ENCODE measurements at places on chromosomes 12 and 14.

GRCh38 chr12:18676996-18677588, 60.7 kb downstream of the PLCZ1 start:
- DNase-seq, result no peak

DNA sequence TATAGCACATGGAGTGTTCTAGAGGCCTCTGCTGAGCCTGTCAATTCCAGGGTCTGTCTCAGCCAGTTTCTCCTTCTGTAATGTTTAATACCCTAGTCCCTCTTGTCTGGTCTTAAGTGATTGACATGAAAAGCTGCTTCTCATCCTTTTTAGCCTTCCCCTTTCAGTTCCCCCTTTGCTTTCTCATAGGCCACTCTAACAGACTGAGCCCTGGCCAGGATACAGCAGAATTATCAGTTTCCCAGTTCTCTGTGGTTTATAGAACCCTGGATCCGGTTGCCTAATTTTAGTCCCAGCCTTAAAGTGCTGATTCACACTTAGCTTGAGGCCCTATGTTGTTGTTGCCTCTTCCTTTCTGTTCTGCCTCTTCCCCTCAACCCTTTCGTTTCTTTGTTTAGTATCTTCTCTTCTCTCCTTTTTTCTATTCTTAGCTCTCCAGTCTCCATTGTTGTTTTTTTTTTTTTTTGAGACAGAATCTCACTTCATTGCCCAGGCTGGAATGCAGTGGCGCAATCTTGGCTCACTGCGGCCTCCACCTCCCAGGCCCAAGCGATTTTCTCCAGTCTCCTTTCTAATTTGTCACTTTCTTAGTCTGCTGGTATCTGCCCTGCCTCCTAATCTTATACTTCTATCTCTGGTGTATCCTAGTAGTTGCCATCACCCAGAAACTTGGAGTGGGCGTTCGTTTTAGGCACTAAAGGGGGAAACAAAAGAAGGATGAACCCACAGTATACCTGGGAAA, 2.9 kb upstream of the BIN2 start:
- peak; percentile 51 for DNase-seq

DNA sequence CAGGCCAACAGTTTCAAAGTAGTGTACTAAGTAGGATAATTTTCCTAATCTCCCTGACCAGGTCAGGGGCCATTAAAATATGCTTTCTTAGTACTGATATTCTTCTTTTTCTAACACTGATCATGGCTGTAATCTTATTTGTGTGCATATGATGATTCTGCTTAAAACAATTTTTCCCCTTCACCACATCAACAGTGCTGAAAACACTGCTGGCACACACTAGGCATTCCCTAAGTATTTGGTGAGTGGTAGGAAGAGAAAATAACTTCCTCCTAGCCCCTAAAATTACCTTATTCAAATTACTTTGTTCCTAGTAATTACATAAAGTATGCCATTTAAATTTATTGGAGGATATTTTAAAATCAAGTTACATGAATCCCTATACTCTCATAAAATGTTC, 49.9 kb upstream of the BBS10 start:
- DNase-seq, result no peak

GRCh38 chr14:58239244-58240195, 5.1 kb upstream of the PSMA3 start:
- peak; percentile 55 for DNase-seq

DNA sequence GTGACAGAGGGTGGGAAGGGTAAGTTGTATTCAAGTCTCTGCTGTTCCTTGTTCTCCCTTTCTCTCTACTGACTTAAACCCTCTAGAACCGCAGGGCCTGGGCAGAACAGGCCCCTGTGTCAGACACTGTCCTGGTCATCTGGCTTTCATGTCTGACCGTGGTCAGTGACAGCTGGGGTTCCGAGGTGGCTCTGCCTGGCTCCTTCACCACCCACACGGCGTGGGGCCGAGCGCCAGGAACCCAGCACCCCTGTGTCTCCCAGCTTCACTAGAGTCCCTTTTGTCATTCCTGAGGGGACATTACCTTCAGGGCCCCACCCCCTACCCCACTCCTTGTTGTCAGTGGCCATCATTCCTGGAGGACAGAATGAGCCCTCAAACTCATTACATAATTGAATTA, 168.9 kb downstream of the ADGRD1 start:
- no peak for DNase-seq

GRCh38 chr12:97118796-97119375, 211.8 kb downstream of the NEDD1 start:
- DNase-seq, result no peak

- peak; percentile 52 for DNase-seq
Observed at GRCh38 chr12:55974308-55974730, 441 bp downstream of the RAB5B start.

DNA sequence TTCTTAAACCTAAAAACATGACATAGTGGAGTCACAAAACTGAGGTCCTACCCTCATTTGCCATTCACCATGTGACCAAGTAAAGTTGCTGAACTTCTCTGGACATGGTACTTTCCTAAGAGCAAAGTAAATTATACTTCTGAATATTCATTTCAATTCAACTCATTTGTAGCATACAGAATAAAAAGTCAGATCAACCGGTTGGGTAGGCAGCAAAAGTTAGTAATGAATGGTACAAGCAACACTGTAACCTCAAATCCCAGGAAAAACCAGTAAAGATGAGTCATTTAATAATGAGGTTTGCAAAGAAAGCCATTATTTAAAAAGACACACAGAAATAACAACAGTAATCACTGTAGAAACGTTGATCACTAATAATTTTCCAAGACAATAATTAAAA, 8.7 kb downstream of the POLE2 start:
- no peak for DNase-seq

- DNase-seq, result no peak
Observed at GRCh38 chr12:15494329-15495046, 172.2 kb downstream of the PTPRO start.

- DNase-seq, result no peak
Observed at GRCh38 chr12:52054231-52054832, 3.1 kb downstream of the NR4A1 start.

- DNase-seq, result no peak
Observed at GRCh38 chr14:35161231-35161630, 38.9 kb downstream of the PRORP start.

DNA sequence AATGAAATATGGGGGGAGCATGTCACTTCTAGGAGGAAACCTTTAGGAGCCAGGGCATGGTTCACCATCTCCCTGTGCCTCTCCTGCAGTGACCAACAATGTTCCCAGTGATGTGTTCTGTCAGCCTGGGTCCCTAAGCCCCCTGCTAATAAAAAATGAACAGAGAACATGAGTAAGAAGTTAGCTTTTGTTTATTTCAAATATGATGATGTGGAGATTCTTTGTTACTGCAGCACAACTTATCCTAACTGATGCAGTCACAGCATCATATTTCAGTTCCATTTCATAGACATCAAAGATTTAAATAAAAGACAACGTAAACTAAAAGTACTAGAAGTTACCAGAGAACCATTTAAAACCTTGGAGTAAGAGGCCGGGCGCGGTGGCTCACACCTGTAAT, 43.9 kb downstream of the SERPINA3 start:
- no peak for DNase-seq

GRCh38 chr14:66974397-66975025, 214.7 kb upstream of the GARIN2 start:
- DNase-seq, result no peak
